ENCODE measurements at places on chromosomes 16 and 17. TPM values are rescaled to one million over a fixed set of nuclear protein-coding genes. Genes with fewer than 3 reads are reported as not detected.
A peak's percentile ranks its signal among the peaks of the same experiment; 100 is the strongest.

The SMTNL2 gene
- total RNA-seq = 0.79 TPM

DNA sequence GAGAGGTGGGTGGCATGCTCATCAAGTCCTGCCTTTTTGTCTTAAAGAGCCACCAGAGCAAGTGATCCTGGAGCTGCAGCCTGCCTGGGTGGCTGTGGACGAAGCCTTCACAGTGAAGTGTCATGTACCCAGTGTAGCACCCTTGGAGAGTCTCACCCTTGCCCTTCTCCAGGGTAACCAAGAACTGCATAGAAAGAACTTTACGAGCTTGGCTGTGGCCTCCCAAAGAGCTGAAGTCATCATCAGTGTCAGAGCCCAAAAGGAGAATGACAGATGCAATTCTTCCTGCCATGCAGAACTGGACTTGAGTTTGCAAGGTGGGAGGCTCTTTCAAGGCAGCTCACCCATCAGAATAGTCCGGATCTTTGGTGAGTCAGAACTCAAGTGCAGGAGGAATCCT lies 14.2 kb downstream of the CSH2 start:
- no peak overlapping the region for H3K4me3 ChIP-seq
- no peak for DNase-seq
- H3K36me3 ChIP-seq = no peaks in the 10 kb centered on the region
- peaks cover 27% of the 10 kb centered on the region for H3K27me3 ChIP-seq
- H3K4me1 ChIP-seq = no peaks in the 10 kb centered on the region

The TBC1D16 gene
- 129 TPM for total RNA-seq

GRCh38 chr16:55898592-55898991 lies 23.4 kb upstream of the CES5A start:
- no peaks in the 10 kb centered on the region for H3K4me1 ChIP-seq
- H3K36me3 ChIP-seq = no peaks in the 10 kb centered on the region
- no peak overlapping the region for H3K27ac ChIP-seq
- H3K27me3 ChIP-seq = no peaks in the 10 kb centered on the region
- no peak overlapping the region for H3K4me3 ChIP-seq

- H3K36me3 ChIP-seq = peaks cover 35% of the 10 kb centered on the region
- peak overlapping the region; percentile 37 for H3K4me3 ChIP-seq
- H3K27me3 ChIP-seq = no peaks in the 10 kb centered on the region
- H3K4me1 ChIP-seq = no peaks in the 10 kb centered on the region
Measured at GRCh38 chr17:61770752-61771533, 92.4 kb downstream of the BRIP1 start.

The CLEC19A gene
- total RNA-seq = 3.4 TPM

GRCh38 chr16:2985462-2985861 lies 5.2 kb upstream of the PKMYT1 start:
- no peaks in the 10 kb centered on the region for H3K27me3 ChIP-seq
- H3K27ac ChIP-seq = no peak overlapping the region
- H3K4me1 ChIP-seq = peaks cover 3% of the 10 kb centered on the region

The C16orf78 gene
- total RNA-seq = not detected

DNA sequence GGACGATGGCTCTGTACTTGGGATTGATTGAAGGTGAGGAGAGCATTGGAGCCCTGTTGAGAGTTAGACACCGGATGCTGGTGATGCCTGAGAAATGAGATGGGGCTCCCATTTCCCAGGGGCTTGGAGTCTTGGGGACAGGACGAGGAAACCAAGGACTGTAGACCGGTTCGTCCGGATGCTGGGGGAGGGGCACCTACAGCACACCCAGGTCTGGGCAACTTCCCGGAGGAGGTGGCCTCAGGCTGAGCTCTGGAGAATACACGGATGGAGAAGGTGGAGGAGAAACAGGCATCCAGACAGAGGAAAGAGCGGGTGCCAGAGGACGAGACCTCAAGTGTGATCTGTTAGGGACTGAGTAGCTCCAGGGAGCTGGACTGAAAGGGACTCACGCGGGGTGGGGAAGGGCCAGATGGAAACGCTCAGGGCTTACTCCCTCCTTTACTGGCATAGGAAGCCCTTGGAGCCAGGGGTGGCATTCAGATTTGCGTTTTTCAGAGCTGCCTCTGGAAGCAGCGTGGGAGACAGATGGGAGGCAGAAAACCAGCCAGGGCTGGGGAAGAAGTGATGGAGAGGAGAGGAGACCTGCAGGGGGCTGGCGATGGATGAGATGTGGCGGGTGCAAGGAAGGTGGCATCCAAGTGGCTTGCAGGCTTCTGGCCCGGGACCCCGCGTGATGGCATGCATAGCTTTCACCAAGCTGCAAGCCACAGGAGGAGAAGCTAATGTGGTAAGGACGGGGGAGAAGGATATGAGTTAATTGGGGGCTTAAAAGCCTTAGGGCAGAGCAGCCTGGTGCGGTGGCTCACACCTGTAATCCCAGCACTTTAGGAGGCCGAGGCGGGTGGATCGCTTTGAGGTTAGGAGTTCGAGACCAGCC lies 8.3 kb downstream of the C1QTNF1 start:
- no peak overlapping the region for H3K4me3 ChIP-seq
- DNase-seq = peak; percentile 44
- no peak overlapping the region for H3K27ac ChIP-seq
- no peaks in the 10 kb centered on the region for H3K4me1 ChIP-seq
- no peaks in the 10 kb centered on the region for H3K27me3 ChIP-seq

GRCh38 chr16:52191531-52192134 lies 355.3 kb downstream of the TOX3 start:
- DNase-seq = peak; percentile 87
- no peaks in the 10 kb centered on the region for H3K36me3 ChIP-seq
- no peaks in the 10 kb centered on the region for H3K4me1 ChIP-seq
- H3K4me3 ChIP-seq = no peak overlapping the region

The ABCC6 gene
- total RNA-seq = 7.8 TPM

DNA sequence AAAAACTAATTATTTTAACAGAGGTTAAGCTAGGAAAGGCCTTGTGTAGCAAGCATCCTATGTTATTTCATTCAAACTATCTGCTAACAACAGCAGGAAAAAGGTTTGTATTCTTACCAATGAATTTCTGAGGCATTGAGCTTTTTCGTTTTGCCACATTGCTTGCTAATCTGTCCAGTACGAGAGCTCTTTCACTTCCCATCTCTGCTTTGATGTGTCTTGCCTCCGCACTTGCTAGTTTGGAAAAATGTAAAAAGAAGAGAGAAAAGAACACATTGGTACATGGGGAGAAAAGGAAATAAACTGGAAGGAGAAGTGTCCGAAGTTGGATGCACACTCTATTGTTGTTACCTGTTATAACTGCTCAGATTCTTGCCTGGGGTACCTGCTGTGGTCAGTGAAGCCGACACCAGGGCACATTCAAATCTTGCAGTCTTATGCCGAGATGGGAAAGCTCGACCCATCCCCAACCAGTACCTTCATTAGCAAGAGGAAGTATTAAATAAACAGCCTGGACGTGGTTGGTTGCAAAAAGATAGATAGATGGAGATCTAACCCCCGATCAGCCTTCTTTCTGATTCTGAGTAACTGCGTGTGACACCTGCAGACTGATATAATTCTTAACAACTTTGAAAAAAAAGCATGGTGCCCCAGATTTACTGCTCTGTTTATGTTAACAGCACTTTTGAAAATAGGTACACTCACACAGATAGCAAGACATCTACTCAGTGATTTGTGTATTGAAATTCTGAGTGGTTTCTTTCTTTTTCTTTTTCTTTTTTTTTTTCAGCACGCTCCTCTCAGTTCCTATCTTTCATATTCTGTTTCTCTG lies 40.0 kb downstream of the GRB7 start:
- no peak overlapping the region for H3K4me3 ChIP-seq
- DNase-seq = peak; percentile 36
- H3K36me3 ChIP-seq = no peaks in the 10 kb centered on the region
- H3K27ac ChIP-seq = no peak overlapping the region
- no peaks in the 10 kb centered on the region for H3K27me3 ChIP-seq
- H3K4me1 ChIP-seq = no peaks in the 10 kb centered on the region

The STH gene
- not detected for total RNA-seq

DNA sequence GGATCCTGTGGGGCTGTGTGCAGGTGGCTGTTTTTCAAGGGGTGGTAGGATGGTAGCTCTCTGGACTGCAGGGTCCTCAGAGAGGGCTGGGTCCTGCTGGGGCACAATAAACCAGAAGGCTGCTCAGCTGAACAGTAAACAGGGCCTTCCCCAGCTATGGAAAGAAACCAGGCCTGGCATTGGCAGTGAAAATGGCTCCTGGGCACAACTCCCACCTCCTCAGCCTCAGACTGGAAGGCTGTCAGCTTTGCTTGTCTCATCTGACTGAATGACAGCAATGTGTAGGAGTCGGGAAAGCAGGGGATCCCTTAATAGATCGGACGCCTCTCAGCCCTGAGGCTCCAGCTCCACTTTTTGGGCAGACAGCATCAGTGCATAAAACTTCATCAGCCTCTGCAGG lies 59.8 kb upstream of the NLRP1 start:
- H3K27ac ChIP-seq = no peak overlapping the region
- H3K4me3 ChIP-seq = no peak overlapping the region
- no peak for DNase-seq
- no peaks in the 10 kb centered on the region for H3K36me3 ChIP-seq

- DNase-seq = peak; percentile 96
- H3K27me3 ChIP-seq = no peaks in the 10 kb centered on the region
- no peak overlapping the region for H3K4me3 ChIP-seq
- peaks cover 85% of the 10 kb centered on the region for H3K36me3 ChIP-seq
Measured at GRCh38 chr17:15490634-15491261, 23.3 kb upstream of the CDRT4 start.

The RNF222 gene
- total RNA-seq = not detected

- no peak for DNase-seq
- H3K27ac ChIP-seq = no peak overlapping the region
- peaks cover 10% of the 10 kb centered on the region for H3K4me1 ChIP-seq
- H3K36me3 ChIP-seq = no peaks in the 10 kb centered on the region
- no peaks in the 10 kb centered on the region for H3K27me3 ChIP-seq
Measured at GRCh38 chr16:11296351-11296705, 15.2 kb upstream of the PRM1 start.

- H3K4me1 ChIP-seq = no peaks in the 10 kb centered on the region
- H3K4me3 ChIP-seq = no peak overlapping the region
- DNase-seq = peak; percentile 86
- no peaks in the 10 kb centered on the region for H3K36me3 ChIP-seq
- no peak overlapping the region for H3K27ac ChIP-seq
Measured at GRCh38 chr16:56673921-56674320, 4.3 kb downstream of the MT1H start.

GRCh38 chr16:87878704-87879103 lies 9.4 kb upstream of the SLC7A5 start:
- H3K4me3 ChIP-seq = no peak overlapping the region
- H3K27ac ChIP-seq = no peak overlapping the region
- DNase-seq = peak; percentile 83
- H3K36me3 ChIP-seq = no peaks in the 10 kb centered on the region
- H3K4me1 ChIP-seq = no peaks in the 10 kb centered on the region

- H3K36me3 ChIP-seq = no peaks in the 10 kb centered on the region
- H3K4me1 ChIP-seq = peaks cover 2% of the 10 kb centered on the region
- H3K4me3 ChIP-seq = no peak overlapping the region
Measured at GRCh38 chr16:87235810-87236515, 81.2 kb downstream of the C16orf95 start.

The PIK3R6 gene
- 2.1 TPM for total RNA-seq

The SLC38A10 gene
- total RNA-seq = 68.3 TPM

DNA sequence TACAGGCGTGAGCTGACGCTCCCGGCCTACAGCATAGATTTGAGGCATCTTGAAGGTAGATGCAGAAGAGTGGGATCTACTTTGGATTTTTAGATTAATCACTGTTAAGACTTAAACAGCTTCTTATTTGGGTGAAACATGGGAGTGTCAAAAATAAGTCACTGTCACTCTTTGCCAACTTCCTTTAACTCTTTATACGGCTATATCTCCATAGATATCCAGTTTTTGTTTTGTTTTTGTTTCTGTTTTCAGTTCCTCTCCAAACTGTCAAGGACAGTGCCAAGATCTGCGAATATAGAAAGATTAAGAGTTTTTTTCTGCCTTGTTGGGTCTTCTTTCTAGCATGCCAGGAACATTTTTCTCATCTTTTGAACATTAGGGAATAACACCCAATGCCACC lies 706.1 kb downstream of the WWOX start:
- no peaks in the 10 kb centered on the region for H3K36me3 ChIP-seq
- no peaks in the 10 kb centered on the region for H3K27me3 ChIP-seq
- H3K4me3 ChIP-seq = no peak overlapping the region
- no peak for DNase-seq

GRCh38 chr17:45256114-45256966 lies 5.6 kb downstream of the SPATA32 start:
- DNase-seq = peak; percentile 85
- H3K27me3 ChIP-seq = peaks cover 5% of the 10 kb centered on the region
- H3K27ac ChIP-seq = no peak overlapping the region
- peaks cover 6% of the 10 kb centered on the region for H3K4me1 ChIP-seq
- H3K36me3 ChIP-seq = no peaks in the 10 kb centered on the region
- no peak overlapping the region for H3K4me3 ChIP-seq

DNA sequence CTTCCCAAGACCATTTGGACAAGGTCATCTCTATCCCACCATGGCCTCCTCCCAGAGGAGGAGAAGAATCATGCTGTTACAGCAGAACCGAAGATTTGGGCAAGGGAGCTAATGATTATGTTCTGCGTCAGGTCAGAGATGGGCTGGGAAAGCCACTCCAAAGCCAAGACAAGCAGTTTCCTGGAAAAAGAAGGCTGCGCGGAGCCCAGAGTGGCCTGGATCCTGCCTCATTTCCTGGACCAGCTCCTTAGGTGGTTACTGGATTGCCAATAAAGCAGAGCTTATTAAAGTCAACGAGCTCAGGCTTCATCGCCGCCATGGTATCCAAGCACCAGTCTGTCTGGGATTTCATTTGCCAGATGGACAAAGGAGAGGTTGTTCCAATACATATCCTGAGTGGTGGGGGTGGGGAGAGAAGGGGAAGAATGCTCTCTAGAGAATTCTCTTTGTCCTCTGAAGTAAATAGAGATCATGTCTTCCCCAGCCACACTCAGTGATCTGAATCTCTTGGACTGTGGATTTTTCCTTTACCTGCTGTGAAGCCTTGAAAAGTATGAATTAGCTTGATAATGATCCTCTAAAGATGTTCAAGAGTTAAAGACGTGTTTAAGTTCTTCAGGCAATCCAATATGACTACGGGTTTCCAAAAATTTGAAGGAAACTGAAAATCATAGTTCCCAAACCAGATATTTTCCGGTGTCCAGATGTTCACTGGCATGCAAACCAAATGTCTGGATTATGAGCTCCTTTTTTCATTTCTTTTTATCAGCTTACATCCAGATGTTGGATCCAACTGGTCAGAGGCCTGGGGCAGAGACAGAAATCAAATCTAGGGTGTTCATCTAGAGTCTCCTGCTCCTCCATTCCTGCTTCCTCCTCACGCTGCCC lies 17.7 kb downstream of the PRAC1 start:
- DNase-seq = peak; percentile 37
- no peak overlapping the region for H3K4me3 ChIP-seq
- H3K4me1 ChIP-seq = no peaks in the 10 kb centered on the region
- peaks cover 91% of the 10 kb centered on the region for H3K27me3 ChIP-seq
- H3K27ac ChIP-seq = no peak overlapping the region

- H3K4me3 ChIP-seq = peak overlapping the region; percentile 84
- no peak overlapping the region for H3K27ac ChIP-seq
- peak; percentile 84 for DNase-seq
- H3K4me1 ChIP-seq = no peaks in the 10 kb centered on the region
Measured at GRCh38 chr17:68290268-68290954, 516 bp downstream of the SLC16A6 start.

All from endodermal cell (in vitro differentiated cells).